PC-3 (cell line): ENCODE measurements at places on chromosomes 3 and 15. TPM values are rescaled to one million over a fixed set of nuclear protein-coding genes. Genes with fewer than 3 reads are reported as not detected.

AADACL2 gene
- not detected in 2 replicates for total RNA-seq

MYO5C gene
- 16.7 and 17.7 TPM in 2 replicates for total RNA-seq

IL17RB gene
- total RNA-seq, result 2.3 TPM in 2 replicates

SI gene
- total RNA-seq, result not detected in 2 replicates

TRIM42 gene
- total RNA-seq, result not detected in 2 replicates

MYL3 gene
- not detected in 2 replicates for total RNA-seq

DNA sequence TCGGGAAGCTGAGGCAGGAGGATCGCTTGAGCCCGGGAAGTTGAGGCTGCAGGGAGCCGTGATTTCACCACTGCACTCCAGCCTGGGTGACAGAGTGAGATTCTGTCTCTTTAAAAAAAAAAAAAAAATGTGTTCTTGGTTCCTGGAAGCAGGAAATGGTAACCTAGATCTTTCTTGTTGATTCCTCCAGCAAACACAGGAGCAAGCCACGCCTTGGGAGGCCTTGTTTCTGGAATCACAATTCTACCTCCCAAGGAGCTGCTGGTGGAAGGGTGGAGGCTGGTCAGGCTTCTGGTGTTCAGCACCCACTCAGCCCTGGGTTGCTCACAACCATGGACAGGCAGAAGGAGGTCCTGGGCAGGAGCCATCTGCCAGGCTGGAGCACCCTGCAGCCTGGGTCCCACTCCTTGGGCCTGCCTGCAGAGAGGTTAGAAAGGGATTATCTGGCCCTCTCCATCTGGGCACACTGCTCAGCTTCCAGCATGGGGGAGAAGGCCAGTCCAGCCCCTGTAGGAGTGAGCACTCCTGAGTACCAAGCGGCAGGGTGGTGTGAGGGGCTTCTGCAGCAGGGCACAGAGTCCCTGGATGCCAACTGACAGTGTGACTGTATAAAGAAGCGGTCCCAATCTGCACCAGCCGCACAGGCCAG lies 65.6 kb downstream of the ABTB1 start:
- peak; percentile 57 for DNase-seq

GRCh38 chr15:67341539-67341938 lies 87.0 kb downstream of the IQCH start:
- no peak for DNase-seq

GRCh38 chr3:69867941-69868505 lies 128.8 kb downstream of the MITF start:
- DNase-seq, result no peak

DNA sequence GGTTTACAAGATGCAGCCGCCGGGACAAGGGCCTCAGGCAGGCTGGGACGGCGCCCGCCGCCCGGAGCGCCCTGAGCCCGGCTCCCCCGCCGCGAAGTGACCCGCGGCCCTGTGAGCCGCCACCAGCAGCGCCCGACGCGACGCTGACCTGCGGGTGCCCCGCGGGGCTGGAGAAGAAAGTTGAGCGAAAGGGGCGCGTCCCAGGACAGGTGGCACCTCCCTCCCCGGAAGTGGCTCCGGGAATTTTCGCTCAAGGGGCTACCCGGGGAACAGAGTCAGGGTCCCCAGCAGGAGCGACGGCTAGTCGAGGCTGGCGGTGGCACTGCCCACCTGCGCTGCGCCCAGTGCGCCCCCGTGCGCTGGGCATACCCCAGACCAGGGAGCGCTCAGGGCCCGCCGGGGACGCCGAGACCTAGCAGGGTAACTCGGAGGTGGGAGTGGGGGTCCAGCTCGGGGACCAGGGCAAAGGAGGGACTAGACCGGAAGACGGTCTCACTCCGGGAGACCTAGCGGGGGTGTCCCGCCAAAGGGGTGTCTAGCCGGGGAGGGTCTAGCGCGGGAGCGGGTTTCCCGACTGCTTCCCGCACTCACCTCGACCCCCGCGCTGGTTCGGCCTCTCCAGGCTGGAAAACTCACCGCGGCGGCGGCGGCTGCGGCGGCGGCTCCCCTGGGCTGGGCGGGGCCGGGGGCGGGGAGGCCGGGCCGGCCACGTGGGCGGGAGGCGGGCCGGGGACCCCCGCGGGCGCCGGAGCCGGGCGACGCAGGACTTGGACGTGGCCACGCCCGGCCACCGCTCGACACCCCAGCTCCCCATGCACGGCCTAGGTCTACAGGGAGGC lies 18.4 kb downstream of the SPATA12 start:
- DNase-seq, result peak; percentile 59

- peak; percentile 56 for DNase-seq
Observed at GRCh38 chr15:78810362-78811123, 721 bp downstream of the ADAMTS7 start.

DNA sequence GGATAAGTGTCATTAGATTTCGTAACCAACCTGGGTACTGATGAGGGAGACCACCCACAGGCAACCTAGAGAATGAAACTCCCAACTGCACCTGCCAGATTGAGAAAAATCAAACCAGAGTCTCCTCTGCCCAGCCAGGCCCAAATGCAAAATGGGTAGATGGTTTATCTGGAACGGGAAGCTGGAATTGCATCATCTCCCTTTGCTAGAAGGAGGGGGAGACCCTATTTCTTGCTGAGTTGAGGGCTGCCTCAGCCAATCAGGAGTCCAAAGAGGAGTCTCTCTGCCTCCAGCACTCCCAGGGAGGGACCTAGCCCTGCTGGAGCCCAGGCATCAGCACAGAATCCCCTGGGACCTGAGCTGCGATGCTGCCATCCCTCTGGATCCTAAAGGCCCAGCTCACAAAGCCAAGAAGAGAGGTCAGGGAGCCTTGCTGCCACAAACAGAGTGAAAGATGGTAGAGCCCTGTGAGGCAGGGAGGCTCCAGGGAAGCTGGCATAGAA lies 8.1 kb downstream of the RMDN3 start:
- no peak for DNase-seq

- DNase-seq, result no peak
Observed at GRCh38 chr3:127915937-127916493, 983 bp downstream of the KBTBD12 start.

DNA sequence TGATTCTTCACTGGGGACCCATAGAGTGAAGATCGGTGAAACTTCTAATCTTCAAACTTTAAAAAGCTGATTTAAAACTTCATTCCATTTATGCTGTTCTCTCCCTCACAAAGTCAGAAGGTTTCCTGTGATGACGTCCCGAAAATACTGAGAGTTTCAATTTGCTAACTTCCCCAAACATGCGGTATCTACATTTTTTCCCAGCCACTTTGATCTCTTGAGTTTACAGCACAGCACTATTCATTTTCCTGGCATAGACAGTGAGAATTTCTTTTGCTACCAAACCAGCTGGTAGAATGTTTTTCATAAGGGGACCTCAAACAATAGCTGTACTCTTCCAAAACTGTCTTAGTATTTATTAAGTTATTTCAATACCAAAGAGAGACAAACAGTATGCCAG lies 156.8 kb downstream of the LSAMP start:
- DNase-seq, result no peak

DNA sequence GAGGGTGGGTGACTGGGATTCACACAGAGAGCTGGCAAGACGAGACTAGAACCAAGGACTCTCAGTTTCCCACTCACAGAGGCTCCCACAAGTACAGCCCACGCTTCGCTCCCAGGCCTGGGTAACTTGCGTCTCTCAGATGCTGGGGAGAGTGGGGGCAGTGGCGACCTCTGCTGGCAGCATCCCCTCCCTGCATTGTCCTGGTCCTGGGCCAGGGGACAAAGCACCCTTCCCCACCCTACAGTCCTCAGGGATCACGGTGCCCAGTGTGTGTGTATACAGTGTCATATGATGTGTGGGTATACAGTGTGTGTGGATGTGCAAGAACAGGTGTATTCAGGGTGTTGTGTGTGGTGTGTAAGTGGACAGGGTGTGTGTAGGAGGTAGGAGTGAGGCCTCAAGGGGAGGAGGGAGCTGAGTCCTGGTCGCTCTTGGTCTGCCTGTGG lies 12.8 kb downstream of the VILL start:
- peak; percentile 52 for DNase-seq

GRCh38 chr3:2098398-2099027 lies at the start of gene CNTN4:
TSS of gene CNTN4 (plus strand) at chr3:2098866.
- DNase-seq, result no peak

GRCh38 chr3:42994595-42994994 lies 15.5 kb downstream of the GASK1A start:
- DNase-seq, result no peak
